ENCODE measurements at places on chromosomes 7 and 10.

DNA sequence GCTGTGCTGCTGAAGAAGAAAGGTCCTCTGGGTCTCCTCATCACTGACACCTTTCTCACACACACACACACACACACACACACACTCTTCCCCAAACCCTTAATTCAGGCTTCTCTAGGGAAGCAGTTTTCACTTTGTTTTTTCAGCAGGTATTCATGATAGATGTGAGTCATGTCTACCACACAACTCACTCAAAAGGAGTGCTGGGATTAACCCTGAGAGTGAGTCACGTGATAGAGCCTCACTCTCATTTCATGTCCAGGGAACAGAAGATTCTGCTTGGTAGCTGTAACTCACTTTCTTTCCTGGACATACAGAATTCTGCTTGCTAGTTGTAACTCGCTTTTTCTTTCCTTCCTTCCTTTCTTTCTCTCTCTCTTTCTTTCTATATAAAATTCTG lies 45.4 kb downstream of the VIM start:
- no peak for DNase-seq

GRCh38 chr10:132292287-132293200 lies 15.2 kb downstream of the STK32C start:
- no peak for DNase-seq

DNA sequence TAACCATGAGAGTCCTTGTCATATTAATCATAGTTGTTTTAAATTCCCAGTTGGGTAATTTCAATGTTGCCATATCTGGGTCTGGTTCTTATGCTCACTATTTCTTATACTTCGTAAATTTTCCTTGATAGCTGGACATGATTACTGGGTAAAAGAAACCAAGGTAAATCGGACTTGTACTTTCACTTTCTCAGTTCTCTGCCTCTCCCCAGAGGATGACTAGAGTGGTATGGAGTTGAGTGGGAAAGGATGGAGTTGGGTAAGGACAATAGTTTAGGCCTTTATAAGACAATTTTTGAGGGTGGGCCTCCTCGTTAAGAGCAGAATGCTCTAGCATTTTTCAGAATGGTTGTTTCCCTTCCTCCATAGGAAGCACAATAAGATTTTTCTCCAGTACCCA lies 106.1 kb downstream of the CRPPA start:
- DNase-seq: no peak

DNA sequence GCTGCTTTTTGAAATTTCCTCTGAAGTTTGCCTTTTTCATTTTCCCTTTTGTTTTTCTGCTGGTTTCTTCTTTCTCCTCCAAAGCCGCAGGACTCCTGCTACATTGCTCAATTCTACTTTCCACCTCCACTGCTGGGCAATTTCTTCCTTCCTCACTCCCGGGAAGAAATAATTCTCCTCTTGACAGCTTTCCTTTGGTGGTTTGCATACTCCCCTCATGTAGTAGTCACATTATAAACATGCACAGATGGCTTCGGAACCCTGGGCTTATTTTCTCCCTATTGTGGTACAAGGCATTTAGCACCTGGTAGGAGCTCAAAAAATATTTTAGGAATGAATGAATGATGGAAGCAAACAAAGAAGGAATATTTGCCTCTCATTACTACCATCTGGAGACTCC lies 977.2 kb downstream of the LRMDA start:
- no peak for DNase-seq

- DNase-seq: no peak
These were observed 276.5 kb downstream of the HDAC9 start for GRCh38 chr7:18771834-18772566.

DNA sequence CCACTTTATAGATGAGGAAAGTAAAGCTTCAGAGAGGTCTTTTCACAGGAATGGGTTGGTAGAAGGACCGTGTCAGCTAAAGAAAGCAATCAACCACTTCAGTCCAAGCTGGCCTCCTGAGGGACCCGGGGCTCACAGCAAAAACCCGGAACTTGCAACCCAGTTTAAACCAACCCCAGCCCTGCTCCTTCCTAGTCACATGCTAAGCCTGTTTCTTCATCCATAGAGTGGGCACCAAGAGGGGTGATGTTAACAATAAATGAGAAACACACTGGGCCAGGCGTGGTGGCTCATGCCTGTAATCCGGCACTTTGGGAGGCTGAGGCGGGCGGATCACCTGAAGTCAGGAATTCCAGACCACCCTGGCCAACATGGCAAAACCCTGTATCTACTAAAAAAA lies 12.1 kb upstream of the NPFFR1 start:
- DNase-seq: no peak

DNA sequence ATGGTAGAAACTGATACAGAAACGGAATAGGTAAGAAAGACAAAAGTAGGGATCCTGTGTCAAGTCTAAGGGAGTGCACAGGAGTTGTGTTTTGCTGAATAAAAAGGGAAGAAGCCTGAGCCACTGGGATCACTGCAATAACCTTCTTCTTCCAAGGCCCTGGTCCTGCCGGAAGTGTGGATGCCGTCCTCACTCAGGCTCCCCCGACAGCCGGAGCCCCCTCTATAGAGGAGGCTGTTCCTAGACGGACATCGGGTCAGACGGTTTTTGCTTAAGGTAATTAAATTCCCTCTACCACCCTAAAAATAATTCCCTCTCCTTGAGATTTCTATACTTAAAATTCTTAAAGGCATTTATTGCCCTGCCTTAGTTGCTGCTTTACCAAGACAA lies 566.9 kb downstream of the PTPRN2 start:
- no peak for DNase-seq

- DNase-seq: no peak
These were observed 666.7 kb downstream of the KCNMA1 start for GRCh38 chr10:76970711-76971519.

DNA sequence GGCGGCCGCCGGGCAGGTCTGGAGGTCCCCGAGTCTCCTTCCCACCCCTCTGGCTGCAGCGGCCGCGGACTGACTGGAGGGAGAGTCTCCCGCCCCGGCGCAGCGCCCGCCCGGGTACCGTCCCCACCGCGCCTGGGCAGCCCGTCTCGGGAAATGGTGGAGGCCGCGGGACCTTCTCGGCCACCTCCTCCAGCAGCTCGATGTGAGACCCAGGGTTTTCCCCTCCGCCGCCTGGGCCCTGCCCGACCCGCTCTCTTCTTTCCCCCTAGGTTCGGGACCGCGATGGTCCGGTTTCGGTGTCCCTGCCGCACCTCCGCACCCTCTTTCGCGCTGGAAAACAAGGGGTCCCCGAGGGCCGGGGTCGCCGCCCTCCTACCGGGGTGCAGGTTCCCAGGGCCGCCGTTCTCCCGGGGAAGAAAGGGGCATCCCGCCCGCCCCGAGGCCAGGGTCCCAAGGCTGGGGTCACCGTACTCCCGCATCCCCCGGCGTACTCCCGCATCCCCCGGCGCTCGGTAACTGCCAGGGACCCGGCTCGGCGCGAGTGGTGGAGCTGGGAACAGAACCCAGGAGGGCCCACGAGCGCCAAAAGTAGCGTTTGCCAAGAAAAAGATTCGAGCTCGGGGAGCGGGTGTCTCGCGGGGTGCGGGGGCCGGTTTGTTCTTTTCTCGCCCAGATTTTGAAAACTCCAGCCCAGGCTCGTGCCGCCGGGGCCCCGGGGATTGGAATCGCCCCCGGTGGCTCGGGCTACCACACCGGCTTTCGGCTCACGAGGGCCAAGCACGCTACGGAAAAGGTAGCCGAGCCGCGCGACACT lies 3.4 kb downstream of the TNRC18 start:
- peak; percentile 15 for DNase-seq

GRCh38 chr7:39341083-39341482 lies 225.1 kb upstream of the YAE1 start:
- no peak for DNase-seq

DNA sequence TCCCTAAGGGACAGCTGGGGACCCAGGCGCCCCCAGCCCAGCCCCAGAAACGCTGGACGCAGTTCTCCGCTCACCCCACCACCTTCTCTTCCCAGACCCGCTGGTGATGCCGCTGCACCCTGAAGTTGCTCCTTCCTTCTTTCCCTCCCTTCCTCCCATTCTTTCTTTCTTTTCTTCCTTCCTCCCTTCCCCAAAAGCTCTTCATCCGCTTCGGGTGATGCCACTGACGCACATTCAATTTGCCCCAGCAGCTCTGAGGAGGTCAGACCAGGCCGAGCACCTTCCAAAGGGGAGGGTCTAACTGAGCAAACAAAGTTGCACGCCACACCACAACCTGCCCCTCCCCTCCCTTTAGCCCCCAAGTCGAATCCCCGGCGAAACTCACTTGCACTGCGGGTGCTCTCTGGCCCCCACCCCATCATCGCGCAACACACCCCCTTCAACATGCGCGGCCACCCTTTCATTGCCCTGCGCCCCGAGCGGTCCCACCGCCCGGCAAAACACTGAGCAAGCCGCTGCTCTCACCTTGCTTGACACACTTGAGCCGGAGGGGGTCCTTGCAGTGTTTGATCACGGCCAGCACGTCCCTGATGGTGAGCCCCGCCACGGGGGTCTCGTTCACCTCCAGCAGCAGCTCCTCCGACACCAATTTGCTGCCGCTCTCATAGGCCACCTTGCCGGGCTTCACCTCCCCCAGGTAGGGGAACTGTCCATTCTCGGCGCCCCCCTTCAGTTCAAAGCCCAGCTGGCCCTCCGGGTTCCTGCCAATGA lies 787 bp downstream of the MAGI2 start:
- DNase-seq: no peak

DNA sequence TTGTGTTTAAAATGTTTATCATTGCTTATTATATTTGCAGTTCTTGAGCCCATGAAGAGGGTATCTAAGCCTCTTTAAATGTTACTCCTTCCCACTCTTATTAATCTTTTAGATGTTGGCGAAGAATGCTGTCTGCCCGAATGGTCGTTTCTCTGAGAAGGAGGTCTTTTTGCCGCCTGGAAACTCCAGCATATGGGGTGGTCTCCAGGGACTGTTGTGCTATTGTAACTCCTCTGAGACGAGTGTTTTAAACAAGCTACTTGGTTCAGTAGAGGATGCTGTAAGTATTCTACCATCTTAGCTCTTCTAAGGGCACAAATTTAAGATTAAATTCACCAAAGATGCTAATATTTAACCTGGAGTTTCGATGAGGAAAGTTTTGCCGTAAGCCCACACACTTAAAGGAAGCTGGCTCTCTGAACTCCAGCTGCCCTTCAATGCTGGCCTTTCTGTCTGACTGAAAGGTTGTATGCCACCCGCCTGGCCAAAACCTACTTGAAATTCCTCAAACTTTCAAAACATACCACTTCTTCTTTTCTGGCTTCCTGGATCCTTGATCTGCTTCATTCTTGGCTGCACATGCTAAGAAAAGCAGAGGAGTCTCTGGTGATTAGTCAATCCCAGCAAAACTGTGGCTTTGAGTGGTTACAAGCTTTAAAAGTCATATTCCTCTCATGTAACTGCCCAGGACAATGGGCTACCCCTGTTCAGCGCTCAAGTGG lies 74.7 kb downstream of the ABCA13 start:
- DNase-seq: no peak

DNA sequence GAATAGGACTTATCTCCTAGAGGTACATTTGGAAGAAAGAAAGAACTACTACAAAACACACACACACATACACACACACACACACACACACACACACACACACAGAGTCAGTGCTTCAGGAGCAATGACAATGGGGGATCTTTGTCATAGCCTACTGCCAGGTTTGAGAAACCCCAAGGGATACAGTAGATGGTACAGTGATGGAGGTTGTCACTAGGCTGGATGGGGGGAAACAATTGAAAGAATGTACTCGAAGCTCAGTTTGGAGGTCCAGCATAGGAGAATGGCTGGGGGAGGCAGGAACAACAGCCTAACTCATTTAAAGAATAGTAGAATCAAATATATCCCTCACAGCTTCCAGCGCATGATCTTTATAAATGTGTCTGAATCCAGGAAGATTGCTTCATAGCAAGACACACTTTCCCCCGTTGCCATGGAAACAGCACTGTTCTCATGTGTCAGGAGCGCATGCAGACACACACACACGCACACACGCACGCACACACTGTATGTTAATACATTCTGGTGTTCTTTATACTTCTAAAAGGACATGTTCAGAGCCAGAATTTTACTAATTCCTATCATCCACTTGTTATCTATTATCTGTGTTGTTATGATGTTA lies 32.6 kb upstream of the ZNRF2 start:
- no peak for DNase-seq

- no peak for DNase-seq
These were observed 600.1 kb upstream of the AUTS2 start for GRCh38 chr7:68998136-68998535.

- no peak for DNase-seq
These were observed 88.1 kb downstream of the SEPTIN14 start for GRCh38 chr7:55774327-55775050.

DNA sequence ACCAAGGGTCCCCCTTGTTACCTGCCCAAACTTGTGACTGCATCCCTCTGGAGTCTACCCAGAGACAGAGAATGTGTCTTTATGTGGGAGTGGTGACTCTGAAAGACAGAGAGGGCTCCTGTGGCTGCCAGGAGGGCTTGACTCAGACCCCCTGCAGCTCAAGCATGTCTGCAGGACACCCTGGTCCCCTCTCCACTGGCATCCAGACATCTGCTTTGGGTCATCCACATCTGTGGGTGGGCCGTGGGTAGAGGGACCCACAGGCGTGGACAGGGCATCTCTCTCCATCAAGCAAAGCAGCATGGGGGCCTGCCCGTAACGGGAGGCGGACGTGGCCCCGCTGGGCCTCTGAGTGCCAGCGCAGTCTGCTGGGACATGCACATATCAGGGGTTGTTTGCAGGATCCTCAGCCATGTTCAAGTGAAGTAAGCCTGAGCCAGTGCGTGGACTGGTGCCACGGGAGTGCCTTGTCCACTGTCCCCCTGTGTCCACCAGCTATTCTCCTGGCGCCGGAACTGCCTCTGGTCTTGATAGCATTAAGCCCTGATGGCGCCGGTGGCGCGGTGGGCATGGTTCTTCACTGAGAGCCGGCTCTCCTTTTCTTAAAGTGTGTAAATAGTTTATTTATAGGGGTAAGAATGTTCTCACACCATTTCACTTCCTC lies 19.4 kb upstream of the SH2D4B start:
- DNase-seq: no peak

DNA sequence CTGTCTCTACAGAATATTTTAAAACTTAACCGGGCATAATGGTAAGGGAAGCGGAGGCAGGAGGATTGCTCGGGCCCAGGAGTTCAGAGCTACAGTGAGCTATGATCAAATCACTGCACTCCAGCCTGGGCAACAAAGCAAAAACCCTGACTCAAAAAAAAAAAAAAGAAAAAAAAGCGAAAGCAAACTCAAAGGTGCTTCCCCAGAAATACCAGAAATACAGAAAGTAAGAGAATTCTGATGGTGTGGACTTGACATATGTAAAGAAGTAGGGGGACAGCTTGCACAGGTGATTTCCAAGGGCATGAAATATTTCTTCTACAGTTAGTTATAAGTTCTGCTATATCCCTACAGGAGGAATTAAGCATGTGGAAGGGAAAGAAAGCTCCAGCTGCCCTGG lies 69.7 kb upstream of the APBB1IP start:
- DNase-seq: no peak

DNA sequence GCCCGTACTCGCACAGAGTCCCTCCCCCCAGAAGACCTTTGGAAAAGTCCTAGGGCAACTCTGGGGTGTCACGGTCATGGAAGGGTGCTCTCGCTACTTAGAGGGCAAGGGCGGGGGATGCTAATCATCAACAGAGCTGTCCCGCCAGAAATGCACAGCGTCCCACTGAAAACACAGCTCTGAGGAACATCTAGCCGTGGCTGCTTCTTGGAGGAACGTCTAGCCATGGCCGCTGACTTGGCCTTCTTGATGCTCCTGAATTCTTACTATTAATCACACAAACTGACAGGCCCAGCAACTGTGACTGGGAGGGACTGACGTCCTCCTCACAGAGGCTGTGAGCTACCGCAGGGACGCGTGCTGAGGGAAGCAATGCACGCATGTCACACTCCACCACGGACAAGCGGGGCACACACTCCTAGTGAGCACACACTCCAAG lies 1.7 kb downstream of the TUBGCP2 start:
- DNase-seq: no peak

- no peak for DNase-seq
These were observed 229.0 kb downstream of the STK31 start for GRCh38 chr7:23938937-23939552.

Measured in cortex of kidney (tissue), 1 donor.